Stimulated activated CD4-positive, alpha-beta T cell treated with anti-CD3 and anti-CD28 coated beads, Interleukin-2, amount 100 ng/mL, for 24 hours (primary cell): ENCODE measurements at places on chromosomes 2 and 18.
A peak's percentile ranks its signal among the peaks of the same experiment; 100 is the strongest.

- no peak for DNase-seq
Measured at GRCh38 chr18:48660346-48661228, 121.8 kb downstream of the CTIF start.

GRCh38 chr2:170571612-170572011 lies 143.5 kb upstream of the SP5 start:
- DNase-seq, result no peak

DNA sequence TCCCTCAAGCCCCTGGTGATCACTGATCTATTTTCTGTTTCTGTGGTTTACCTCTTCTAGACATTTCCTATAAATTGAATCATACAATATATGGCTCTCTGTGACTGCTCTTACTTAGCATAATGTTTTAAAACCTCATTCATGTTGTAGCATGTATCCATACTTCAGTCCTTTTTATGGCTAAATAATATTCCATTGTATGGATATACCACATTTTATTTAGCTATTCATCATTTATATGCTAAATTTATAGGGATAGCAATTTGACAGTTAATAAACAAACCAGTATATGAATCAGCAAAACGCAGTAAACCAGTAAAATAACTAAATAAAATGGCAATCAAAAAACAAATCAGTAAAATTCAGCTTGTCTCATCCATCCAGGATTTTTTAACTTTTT lies 286.1 kb upstream of the HNRNPA3 start:
- DNase-seq, result no peak

- DNase-seq, result no peak
Measured at GRCh38 chr18:79064228-79064627, 5.0 kb upstream of the ATP9B start.

- no peak for DNase-seq
Measured at GRCh38 chr2:42060028-42060427, 12.2 kb downstream of the PKDCC start.

- no peak for DNase-seq
Measured at GRCh38 chr2:168171059-168171762, 76.2 kb downstream of the STK39 start.

GRCh38 chr18:13611142-13611600 lies 115.2 kb downstream of the FAM210A start:
- no peak for DNase-seq

GRCh38 chr2:218437969-218438368 lies 19.0 kb downstream of the VIL1 start:
- DNase-seq, result no peak

- no peak for DNase-seq
Measured at GRCh38 chr2:3292416-3292815, 85.2 kb downstream of the EIPR1 start.

DNA sequence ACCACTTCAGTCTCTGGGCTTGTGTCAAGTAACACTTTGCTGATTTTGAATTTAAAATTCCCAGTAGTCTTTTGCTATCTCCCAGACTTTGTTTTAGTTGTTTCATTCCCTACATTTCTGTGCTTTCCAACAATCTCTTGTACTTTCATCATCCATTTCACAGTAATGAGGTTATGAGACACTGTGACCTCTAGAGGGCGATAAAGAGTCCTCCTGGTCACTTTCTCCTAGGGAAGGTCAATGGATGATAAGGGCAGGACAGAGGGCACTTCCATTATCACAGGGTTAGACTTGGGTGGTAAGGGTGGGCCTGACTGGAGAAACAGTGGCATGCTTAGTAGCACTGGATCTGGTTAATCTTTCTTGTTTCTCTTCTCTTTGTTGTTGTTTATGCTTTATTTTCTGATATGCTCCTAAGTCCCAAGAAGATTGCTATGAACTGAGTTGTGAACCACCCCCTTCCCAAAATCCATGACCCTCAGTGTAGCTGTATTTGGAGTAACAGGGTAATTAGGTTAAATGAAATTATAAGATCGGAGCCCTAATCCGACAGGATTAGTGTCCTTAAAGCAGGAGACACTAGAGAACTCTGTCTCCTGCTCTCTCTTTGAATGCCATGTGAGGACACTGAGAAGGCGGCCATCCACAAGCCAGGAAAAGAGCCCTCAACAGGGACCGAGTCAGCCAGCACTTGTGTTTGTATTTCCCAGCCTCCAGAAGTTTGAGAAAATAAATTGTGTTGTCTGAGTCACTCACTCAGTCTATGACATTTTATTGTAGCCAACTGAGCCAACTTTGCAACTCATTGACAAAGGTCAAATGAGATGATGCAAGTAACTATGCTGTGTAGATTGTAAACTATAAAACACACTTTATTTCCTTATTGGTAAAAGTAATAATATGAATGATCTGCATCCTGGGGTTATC lies 779.2 kb downstream of the CNTNAP5 start:
- DNase-seq, result no peak

GRCh38 chr18:35174093-35174731 lies 66.6 kb upstream of the ZNF397 start:
- no peak for DNase-seq

- DNase-seq, result no peak
Measured at GRCh38 chr2:129402076-129402475, 577.4 kb upstream of the RAB6C start.

- peak; percentile 71 for DNase-seq
Measured at GRCh38 chr2:20868377-20868776, 45.5 kb upstream of the LDAH start.

GRCh38 chr2:100939445-100939844 lies 62.6 kb upstream of the RPL31 start:
- no peak for DNase-seq

GRCh38 chr2:129709956-129710598 lies 269.4 kb upstream of the RAB6C start:
- no peak for DNase-seq

GRCh38 chr2:68837164-68837860 lies 33.9 kb downstream of the BMP10 start:
- DNase-seq, result peak; percentile 74

GRCh38 chr2:62939735-62940491 lies 110.7 kb upstream of the OTX1 start:
- no peak for DNase-seq

DNA sequence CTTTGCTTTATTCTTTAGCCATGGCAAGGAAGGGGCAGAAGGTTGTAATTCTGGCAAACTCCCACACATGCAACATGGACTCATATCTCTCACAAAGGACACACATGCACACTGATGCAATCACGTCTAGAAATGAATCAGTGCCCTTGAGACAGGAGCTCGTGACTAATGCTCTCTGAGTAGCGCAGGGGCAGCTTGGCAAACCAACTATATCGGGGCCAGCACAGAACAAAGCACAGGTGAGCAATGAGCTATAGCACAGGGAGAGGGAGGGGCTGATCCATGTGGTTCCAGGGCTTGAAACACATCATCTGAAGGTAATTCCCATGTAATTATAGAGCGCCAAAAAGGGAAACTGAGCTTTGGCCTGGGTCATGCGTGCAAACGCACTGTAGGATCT lies 165.2 kb upstream of the KLF7 start:
- DNase-seq, result peak; percentile 65

DNA sequence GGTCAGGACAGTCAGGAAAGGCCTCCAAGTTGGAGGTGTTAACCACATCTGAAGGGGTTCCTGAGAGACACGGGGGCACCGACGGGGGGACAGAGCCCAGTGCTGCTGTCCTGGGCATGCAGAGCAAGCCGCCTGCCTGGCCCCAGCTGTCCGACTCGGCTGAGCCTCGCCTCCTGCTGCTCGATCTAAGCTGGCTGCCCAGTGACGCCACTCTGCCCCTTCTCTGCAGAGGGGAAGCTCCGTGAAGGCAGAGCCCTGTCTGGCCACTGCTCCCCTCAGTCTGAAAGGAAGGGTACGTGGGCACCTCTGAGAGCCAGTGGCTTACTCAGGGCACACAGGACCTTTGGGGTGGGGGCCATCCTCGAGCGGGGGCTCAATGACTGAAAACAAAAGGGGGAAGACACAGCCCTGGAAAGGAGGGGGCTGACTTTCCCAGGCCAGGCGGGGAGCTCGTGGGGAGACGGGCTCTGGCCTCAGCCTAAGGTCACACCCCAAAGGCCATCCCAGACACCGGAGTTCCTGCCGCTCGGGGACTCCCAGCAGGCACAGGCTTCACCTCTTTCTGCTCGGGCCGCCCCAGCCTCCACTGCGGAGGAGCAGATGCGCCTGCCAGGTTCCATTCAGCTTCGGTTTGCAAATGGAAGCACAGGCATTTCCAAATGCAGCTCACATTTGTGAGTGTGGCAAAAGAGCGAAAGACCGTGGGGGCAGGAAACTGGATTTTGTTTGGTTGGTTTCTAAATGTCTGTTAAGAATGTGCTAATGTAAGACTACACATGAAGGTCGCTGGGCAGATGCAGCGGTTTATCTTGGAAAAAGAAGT lies 136.9 kb downstream of the HDAC4 start:
- DNase-seq, result no peak

GRCh38 chr2:196925768-196926561 lies 542 bp downstream of the PGAP1 start:
- DNase-seq, result peak; percentile 47

GRCh38 chr2:236176951-236177350 lies 8.8 kb upstream of the GBX2 start:
- DNase-seq, result no peak

GRCh38 chr2:69789175-69789721 lies 40.2 kb upstream of the GMCL1 start:
- no peak for DNase-seq

GRCh38 chr2:153047220-153047619 lies 328.8 kb downstream of the ARL6IP6 start:
- no peak for DNase-seq

GRCh38 chr2:191946471-191947182 lies 99.7 kb upstream of the CAVIN2 start:
- DNase-seq, result no peak

DNA sequence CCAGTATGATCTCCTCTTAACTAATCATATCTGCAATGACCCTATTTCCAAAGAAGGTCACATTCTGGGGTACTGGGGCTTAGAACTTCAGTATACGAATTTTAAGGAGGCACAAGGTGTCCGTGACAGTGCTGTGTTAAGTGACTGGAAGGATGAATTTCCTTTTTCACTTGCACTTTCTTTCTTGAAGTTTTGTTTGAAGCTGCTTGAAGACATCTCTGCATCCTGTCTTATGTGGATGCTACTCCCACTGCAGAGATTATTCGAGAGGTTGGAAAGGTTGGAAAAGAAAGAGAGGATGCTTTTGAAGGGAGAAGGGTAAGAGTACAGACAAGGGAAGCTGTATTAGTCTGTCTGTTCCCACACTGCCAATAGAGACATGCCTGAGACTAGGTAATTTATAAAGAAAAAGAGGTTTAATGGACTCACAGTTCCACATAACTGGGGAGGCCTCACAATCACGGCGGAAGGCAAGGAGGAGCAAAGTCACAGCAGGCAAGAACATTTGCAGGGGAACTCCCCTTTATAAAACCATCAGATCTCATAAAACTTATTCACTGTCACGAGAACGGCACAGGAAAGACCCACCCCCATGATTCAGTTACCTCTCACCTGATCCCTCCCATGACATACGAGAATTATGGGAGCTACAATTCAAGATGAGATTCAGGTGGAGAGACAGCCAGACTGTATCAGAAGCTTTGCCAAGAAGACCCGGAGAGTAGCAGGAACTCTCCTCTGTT lies 3.6 kb upstream of the RNF144A start:
- peak; percentile 54 for DNase-seq

GRCh38 chr18:12654971-12655370 lies 2.9 kb downstream of the SPIRE1 start:
- no peak for DNase-seq

DNA sequence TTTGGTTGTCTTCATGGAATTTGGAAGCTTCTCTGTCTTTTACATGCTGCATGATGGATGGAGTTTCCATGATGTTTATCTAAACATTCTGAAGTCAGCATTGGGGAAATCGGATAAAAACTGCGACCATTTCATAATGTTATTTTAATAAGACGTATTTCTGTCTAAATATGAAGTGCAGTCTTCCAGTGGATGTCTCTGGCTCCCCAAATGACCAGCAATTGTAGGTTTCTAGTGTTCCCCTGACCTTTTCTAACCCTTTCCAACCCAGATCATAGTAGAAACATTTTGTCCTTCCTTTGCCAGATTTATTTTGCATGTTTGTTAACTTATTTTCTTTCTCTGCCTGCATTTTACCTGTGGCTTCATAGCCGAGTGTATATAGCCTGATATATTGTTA lies 559.3 kb downstream of the ADCYAP1 start:
- no peak for DNase-seq

- DNase-seq, result no peak
Measured at GRCh38 chr2:170369894-170370293, 191.9 kb downstream of the MYO3B start.

- DNase-seq, result no peak
Measured at GRCh38 chr2:55231546-55232083, 478 bp downstream of the CLHC1 start.

- DNase-seq, result peak; percentile 48
Measured at GRCh38 chr2:119264781-119265692, 41.4 kb downstream of the STEAP3 start.

DNA sequence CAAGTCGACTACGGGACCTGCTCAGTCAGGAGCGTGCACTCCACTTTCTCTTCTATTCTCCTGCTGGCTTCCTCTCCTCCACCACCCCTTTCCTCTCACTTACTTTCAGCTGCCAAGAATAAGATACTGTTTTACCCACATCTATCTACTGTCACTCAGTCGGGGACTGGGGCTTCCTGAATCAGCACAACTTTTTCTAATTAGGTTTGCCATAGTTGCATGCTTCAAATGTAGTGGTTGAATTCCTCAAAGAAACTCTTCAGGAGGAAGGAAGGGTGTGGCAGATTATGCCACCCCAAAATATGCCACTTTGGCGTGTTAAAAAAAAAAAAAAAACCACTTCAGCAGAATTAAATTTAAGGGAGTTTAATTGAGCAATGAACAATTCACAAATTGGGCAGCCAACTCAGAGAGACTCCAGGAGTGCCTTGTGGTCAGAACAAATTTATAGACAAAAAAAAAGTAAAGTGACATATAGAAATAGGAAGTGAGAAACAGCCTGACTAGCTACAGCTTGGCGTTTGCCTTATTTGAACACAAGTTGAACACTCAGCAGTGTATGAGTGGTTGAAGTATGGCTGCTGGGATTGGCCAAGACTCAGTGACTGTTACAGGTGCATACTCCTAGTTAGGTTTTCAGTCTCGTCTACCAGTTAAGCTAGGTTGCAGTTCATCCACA lies 32.5 kb upstream of the RMDN2 start:
- no peak for DNase-seq

DNA sequence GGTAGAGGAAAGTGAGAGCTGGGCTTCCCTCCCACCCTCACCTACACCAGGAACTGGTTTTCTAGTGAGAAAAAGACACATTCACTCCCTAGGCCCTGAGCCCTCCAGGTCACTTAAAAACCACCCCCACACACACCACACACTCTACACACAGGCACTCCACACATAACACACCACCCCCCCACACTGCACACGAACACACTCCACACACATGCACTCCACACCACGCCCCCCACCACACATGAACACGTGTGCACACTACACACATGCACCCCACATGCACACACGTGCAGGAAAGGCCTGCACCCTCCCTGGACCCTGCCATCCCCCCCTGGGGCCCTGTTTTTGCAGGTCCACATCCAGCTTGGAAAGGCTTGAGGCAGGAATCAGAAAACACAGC lies 67.6 kb downstream of the RALBP1 start:
- no peak for DNase-seq

GRCh38 chr18:37107748-37108522 lies 279.0 kb downstream of the KIAA1328 start:
- DNase-seq, result no peak

- DNase-seq, result no peak
Measured at GRCh38 chr2:175579646-175580045, 398.1 kb upstream of the ATP5MC3 start.
